ENCODE measurements at places on chromosomes 1 and 21. TPM values are rescaled to one million over a fixed set of nuclear protein-coding genes. Genes with fewer than 3 reads are reported as not detected.

COL6A1 gene
- 148 TPM for total RNA-seq

DMAP1 gene
- 32.2 TPM for total RNA-seq

LAX1 gene
- 3.0 TPM for total RNA-seq

DNA sequence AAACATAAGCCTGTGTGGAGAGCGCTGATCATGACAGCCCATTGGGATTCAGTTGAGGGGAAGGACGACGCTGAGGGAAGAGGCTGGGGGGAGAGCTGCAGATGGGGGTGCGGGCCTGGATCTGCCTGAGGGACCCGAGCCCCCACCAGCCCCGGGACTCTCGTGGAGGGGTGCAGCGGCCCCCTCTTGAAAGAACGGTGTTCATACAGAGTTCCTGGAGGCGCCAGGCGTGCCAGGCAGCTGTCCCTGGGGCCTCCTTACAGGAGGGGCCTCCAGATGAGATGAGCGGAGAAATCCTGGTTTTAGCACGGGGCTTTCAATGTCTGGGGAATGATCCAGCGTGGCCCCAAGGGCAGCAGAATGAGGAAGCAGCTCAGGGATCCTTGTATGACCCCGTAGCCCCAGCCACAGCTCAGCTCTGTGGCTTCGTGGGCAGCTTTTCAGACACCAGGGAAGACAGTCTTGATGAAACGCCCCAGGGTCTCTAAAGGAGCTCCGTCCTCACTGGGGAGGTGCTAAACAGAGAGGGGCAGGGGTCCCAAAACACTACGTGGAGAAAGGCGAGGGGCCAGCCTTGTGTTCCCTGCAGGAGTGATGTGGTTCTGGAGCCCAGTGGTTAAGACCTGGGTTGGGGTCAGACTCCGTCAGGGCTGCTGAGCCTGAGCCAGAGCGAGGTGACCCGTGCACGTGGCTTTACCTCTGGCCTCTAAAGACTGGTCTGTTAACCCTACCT lies 7.2 kb upstream of the DSCAM start:
- no peak for DNase-seq

DNA sequence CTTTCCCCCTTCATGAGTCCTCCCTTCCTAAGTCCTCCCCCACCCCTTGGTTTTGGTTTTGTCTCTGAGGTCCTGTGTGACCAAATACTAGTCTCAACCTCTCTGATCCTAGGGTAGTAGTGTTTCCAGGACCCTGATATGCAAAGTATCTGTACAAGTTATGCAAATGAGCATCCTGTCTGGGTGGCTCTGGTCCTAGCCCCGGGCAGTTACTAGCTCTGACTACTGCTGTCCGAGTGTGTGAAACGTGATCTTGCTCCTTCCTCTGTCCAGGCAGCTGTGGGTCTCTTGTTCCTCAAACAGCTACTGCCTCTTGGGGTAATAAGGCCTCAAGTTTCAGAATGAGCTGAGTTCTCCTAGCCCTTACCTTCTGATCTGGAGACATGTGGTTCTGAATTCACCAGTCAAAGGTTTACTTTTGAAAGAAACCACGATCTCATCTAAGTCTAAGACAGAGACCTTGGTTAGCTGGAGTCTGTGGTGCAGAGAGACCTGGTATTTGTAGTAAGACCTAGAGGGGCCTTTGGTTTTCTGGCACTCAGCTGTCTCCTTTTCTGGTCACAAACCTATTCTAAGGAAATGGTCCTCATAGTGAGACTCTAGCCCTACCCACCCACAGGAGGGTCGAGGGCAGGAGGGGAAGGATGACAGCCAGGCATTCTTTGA lies 31.0 kb upstream of the IL19 start:
- DNase-seq, result no peak

GRCh38 chr21:26881504-26882228 lies 36.5 kb upstream of the ADAMTS1 start:
- no peak for DNase-seq

- DNase-seq, result no peak
These were observed 62.0 kb downstream of the TNN start for GRCh38 chr1:175129644-175129996.

DNA sequence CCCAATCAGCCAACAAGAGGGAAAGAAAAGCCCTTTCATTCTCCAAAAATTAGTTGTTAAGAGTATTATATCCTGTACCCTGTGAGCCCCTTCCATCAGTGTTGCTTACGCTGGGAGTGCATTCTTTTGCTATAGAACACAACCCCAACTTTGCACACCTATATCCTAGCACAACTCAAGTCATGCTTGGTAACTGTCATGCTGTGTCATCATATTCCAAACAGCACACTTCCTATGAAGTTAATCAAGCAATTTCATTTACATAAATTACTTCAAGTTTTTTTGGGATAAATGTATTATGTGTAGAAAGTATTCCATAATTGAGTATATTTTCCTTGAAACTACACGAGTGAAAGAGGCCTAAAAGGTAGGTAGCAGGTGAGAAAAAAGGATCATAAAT lies 20.0 kb downstream of the FUBP1 start:
- DNase-seq, result no peak

- no peak for DNase-seq
These were observed 15.8 kb upstream of the TNFRSF8 start for GRCh38 chr1:12047120-12047876.

GRCh38 chr1:192588546-192588945 lies 13.0 kb downstream of the RGS1 start:
- DNase-seq, result no peak

DNA sequence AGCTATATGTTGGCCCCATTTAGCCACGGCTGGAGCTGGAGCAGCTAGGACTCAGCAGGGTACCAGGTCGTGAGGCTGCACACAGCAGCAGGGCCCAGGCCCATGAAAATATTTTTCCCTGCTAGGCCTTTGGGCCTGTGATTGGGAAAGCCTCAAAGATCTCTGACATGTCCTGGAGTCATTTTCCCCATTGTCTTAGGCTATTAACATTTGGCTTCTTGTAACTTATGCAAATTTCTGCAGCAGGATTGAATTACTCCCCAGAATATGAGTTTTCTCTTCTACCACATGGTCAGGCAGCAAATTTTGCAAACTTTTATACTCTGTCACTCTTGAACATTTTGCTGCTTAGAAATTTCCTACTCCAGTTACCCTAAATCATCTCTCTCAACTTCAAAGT lies 11.2 kb downstream of the CFHR2 start:
- DNase-seq, result no peak

GRCh38 chr1:18485227-18485626 lies 4.5 kb downstream of the KLHDC7A start:
- DNase-seq, result no peak
